Epithelial cell of esophagus (primary cell): ENCODE measurements at places on chromosomes 3 and 15.

GRCh38 chr3:38115645-38116427 lies 21.1 kb downstream of the ACAA1 start:
- no peak for DNase-seq

DNA sequence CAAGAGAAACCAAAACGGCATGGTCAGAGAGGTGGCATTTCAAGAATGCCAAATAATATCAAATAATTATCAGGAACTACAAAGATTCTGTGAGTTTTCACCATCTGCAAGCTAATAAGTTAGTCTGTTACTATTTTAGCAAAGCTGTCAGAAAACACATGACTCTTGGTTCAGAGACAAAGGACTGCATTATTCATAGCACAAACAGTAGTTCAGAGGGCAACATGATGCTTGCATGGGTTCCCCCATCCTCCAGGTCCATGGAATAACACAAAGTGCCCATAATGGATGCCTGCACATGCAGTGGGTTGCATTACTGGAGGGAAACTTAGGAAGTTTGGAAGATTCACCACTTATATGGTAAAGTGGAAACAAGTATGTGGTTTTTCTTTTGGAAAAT lies 228.8 kb upstream of the ALCAM start:
- DNase-seq = no peak

DNA sequence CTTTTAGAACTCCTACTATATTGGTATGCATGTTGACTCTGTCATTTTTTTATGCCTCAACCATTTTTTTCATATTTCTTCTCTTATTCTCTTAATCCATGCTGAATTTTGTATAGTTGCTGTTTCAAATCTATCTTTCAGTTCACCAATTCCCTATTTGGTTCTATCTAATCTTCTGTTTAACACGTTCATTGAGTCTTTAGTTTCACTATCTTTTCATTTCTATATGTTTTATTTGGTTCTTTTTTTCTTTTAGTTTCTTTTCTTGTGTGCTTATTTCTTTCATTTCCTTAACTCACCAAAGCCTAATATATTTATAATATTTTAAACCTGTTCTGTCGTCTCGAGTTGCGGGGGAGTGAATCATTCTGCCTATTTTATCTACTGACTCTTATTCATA lies 8.0 kb downstream of the AQP9 start:
- DNase-seq = no peak

DNA sequence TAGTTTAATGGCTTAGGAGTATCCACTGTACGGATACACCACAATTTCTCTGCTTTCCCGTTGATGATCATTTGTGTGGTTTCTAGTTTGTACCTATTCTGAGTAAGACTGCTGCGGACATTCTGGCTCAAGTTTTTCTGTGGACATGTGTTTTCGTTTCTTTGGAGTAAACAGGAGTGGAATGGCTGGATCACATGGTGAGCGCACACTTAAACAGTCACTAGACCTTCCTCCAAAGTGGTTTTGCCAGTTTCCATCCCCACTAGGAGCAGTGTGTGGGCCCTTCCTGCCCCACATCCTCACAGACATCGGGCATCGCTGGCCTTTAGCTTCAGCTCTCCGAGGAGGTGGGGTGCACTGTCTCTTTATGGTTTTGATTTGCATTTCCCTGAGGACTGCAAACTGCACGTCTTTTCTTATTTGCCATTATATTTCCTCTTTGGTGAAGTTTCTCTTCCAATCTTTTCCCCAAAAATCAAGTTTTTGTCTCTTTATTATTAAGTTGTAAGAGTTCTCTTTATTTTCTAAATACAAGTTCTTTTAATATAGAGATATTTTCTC lies 94.1 kb downstream of the VGLL4 start:
- no peak for DNase-seq

DNA sequence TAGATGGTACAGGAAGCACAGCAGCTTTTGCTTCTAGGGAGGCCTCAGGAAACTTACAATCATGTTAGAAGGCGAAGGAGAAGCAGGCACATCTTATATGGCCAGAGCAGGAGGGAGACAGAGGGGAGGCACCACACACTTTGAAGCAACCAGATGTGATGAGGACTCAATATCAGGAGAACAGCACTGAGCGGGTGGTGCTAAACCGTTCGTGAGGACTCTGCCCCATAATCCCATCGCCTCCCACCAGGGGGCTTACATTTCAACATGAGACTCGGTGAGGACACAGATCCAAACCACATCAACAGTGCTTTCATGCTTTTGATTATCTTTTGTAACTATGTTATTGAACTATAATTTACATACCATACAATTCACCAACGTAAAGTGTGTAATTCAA lies 7.6 kb upstream of the TMEM44 start:
- no peak for DNase-seq

- DNase-seq = peak; percentile 80
Observed at GRCh38 chr15:89998141-89998661, 2.9 kb upstream of the ZNF710 start.

GRCh38 chr3:170010498-170010897 lies 27.3 kb upstream of the GPR160 start:
- DNase-seq = no peak

DNA sequence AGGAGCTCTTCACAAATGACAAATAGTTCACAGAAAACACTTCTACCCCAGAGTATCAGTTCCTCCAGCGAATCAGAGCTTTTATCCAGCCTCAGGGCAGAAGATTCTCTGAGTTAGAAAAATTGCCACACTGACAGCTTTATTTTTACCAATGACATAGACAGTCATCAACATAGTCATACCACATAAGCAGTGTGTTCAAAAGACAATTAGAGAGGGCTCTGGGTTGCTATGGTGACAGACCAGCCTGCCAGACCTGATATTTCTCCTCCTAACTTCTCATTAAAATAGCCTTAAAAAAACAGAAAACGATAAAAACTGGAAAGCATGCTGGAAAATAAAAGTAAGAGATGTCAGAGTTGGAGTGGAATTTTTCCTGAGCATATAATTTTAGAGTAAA lies 45.9 kb upstream of the COL6A5 start:
- DNase-seq = no peak

DNA sequence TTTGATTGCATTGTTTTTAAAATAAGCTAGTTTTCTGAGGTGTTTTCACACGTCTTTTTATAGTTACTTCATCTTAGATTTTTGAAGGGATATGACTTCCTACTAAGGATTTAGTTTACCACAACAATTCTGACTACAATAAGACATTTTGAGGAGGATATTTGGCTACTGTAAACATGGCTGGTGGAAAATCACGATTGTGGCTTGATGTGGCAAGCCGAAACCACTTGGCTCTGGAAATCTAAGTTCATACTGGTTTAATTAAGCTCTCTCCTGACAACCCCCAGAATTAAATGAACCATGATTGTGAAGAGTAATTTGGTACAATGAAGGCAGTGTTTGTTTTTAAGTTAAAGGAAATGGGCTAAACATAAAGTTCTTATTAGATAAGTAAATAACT lies 30.8 kb downstream of the ST3GAL6 start:
- DNase-seq = no peak

DNA sequence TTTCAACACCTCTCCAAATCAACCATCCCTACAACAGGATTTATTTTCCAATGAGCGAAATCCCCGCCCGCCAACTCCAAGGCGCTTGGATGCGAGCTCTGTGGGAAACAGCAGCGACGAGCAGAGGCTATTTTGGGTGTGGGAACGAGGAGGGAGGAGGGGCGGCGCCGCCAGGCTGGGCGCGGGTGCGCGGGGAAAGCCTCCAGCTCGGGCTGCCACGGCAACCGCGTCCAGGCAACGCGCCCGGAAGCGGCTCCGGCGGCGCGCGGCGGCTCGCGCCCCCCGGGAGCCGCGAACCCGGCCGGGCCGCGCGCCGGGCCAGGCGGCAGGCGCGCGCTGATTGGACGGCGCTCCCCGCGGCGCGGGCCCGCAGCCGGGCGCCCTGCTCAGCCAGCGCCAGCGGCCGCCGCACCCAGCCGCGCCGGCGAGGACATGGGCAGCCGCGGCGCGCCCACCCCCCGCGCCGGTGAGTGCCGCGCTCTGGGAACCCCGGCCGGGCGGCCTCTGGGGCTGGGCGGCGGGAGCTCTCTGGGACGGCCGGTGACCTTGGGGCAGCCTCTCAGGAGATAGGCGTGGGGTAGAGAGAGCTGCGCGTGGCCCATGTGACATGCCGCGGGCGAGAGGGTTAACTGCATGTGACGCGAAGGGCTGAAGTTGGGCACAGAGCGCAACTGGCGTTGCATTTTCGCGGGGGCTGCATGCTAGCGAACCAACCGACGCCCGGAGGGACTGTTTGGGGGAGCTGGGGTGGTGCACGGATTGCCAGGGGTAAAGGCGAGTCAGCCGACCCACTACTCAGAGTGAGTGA lies at the start of gene FAM81A:
TSS of gene FAM81A (plus strand) at position 370 of the 808 bp plus-strand sequence. CDS start 20,441 bp downstream, outside the sequence.
- peak; percentile 54 for DNase-seq

DNA sequence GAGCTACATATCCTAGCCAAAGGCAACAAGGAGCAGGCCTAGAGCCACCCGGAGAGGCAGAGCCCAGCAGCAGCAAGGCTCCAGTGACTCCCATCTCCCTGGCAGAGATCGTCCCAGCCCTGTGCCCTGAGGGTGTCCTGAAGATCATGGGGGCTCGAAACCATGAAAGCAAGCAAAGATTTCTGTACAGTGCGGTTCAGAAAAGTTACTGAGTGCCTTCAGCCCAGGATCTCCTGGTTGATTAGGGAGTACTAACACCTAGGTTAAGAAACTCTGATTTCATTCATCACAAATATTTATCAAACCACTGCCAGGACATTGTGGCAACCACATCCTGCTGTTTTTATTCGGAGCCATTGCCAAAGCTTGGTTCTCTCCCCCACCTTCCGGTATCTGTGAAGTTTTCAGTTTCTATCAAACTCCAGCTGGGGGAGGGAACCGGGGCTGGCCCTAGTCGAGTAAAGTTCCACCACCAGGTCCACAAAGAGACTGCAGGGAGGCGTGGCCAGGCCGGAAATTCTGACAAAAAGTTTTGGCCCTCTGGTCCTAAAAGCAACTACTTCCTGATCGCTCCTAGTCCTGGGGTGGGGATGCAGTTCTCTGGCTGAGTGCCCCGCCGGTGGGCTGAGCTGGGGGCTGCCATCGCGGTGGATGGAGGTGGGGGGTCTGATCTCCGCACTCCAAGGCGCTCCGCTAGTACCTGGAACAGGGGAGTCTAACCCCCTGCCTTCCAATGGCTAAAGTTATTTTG lies 1.2 kb downstream of the RAB43 start:
- DNase-seq = peak; percentile 94

DNA sequence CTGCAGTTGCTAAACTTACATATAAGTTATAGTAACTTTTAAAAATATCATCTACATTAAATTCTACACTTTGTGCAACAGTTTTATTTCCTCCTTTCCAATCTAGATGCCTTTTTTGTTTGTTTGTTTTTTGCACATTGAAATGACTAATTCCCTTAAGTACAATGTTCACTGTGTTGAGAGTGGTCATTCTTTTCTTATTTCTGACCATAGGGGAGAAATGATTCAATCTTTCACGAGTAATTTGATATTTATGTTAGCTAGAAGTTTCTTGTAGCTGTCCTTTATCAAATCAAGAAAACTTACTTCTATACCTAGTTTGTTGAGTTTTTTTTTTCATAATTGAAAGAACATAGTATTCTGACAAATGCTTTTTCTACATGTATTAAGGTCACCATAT lies 85.0 kb upstream of the CBLB start:
- no peak for DNase-seq

- no peak for DNase-seq
Observed at GRCh38 chr3:183631715-183632114, 3.7 kb upstream of the KLHL24 start.

GRCh38 chr15:61095804-61096506 lies 133.1 kb downstream of the RORA start:
- no peak for DNase-seq

DNA sequence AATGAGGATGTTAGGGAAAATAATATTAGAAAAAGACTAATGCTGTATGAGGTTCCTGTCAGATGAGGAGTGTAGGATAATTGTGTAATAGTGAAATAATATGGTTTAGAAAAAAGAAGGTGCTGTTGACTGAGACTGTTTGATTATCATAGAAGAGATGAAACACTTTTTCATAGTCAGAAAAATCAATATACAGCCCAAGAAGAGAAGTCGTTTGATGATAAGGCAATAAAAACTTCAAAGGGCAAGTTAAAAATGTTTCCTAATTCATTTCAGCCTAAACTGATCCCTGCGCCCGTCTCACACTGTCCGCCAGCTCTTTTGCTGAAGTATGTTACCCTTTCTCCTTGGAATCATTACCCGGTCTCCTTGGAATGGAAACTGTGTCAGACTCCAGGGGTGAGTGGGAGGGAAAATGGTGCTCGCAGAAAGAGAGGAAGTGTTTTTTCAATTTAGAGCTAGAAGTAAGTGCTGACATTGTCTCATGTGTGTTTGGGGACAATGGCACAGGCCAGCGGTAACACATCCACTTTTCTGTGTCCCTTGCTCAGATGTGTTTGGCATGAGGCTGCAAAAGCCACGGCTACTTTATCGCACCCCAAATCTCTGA lies 23.6 kb downstream of the DUT start:
- no peak for DNase-seq

- DNase-seq = no peak
Observed at GRCh38 chr15:99333413-99333812, 82.1 kb downstream of the LRRC28 start.

- no peak for DNase-seq
Observed at GRCh38 chr3:13210221-13210975, 137.2 kb upstream of the IQSEC1 start.

GRCh38 chr3:71763426-71763825 lies 9.8 kb downstream of the GPR27 start:
- no peak for DNase-seq

DNA sequence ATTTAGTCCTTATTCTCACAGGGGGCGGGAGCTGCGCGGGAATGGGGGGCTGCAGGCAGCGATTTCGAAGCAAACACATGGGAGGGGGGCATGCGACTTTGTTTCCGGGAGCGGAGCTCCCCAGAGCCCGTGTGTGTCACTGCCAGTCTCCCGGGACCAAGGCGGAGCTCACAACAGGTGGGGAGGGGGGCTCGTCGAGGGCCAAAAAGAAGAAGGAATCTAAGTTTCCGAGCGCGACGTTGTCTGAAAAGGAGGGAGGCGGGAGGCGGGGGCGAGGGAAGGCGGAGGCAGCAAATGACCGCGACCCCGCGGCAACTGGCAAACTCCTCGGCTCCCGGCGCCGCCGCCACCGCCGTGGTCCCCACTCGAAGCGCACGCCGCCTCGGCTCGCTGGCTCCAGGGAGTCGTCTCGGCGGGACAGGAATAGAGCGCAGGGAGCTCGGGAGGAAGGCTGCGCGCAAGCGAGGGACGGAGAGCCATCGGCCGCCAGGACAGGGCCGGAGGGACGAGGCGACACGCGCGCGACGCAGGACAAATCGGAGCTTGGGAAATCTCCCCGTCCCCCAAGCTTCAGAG lies 1.4 kb downstream of the FOXP1 start:
- DNase-seq = peak; percentile 34
